ENCODE measurements at places on chromosomes 1 and 21. TPM values are rescaled to one million over a fixed set of nuclear protein-coding genes. Genes with fewer than 3 reads are reported as not detected.

MYCL gene
- 6.1 TPM for total RNA-seq

RNF186 gene
- not detected for total RNA-seq

SAMD13 gene
- total RNA-seq = 6.5 TPM

FCGR2B gene
- 1.1 TPM for total RNA-seq

WNT3A gene
- total RNA-seq = 0.06 TPM

B3GALT5 gene
- 3.1 TPM for total RNA-seq

PSMD4 gene
- 108 TPM for total RNA-seq

- no peaks in the 10 kb centered on the region for H3K27me3 ChIP-seq
- DNase-seq = no peak
- no peaks in the 10 kb centered on the region for H3K36me3 ChIP-seq
- no peak overlapping the region for H3K4me3 ChIP-seq
Observed at GRCh38 chr1:220565670-220566069, 37.7 kb downstream of the MARK1 start.

GRCh38 chr1:18635891-18636595 lies 5.4 kb downstream of the PAX7 start:
- no peak for DNase-seq
- peaks cover 6% of the 10 kb centered on the region for H3K36me3 ChIP-seq
- no peak overlapping the region for H3K27ac ChIP-seq
- H3K4me3 ChIP-seq = no peak overlapping the region
- H3K27me3 ChIP-seq = peaks cover 100% of the 10 kb centered on the region
- H3K4me1 ChIP-seq = peaks cover 38% of the 10 kb centered on the region

DNA sequence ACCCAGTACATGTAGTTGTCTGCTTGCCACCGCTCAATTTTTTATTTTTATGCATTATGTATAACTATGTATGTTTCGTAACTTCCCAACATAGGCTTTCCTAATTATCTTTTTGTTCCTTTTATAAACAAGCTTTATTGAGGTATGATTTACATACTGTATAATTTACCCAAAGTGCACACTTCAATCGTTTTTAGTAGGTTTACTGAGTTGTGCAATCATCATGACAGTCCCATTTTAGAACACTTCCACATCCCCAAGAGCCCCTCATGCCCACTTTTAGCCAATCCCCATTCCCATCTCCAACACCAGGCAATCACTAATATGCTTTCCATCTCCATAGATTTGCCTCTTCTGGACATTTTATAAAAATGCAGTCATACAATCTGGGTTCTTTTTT lies 14.3 kb upstream of the SLC1A7 start:
- no peaks in the 10 kb centered on the region for H3K27me3 ChIP-seq
- no peak for DNase-seq
- H3K4me1 ChIP-seq = no peaks in the 10 kb centered on the region
- H3K36me3 ChIP-seq = no peaks in the 10 kb centered on the region
- no peak overlapping the region for H3K4me3 ChIP-seq

GRCh38 chr1:93641527-93641926 lies 40.1 kb downstream of the BCAR3 start:
- peaks cover 20% of the 10 kb centered on the region for H3K4me1 ChIP-seq
- H3K27ac ChIP-seq = no peak overlapping the region
- no peaks in the 10 kb centered on the region for H3K27me3 ChIP-seq
- DNase-seq = no peak

DNA sequence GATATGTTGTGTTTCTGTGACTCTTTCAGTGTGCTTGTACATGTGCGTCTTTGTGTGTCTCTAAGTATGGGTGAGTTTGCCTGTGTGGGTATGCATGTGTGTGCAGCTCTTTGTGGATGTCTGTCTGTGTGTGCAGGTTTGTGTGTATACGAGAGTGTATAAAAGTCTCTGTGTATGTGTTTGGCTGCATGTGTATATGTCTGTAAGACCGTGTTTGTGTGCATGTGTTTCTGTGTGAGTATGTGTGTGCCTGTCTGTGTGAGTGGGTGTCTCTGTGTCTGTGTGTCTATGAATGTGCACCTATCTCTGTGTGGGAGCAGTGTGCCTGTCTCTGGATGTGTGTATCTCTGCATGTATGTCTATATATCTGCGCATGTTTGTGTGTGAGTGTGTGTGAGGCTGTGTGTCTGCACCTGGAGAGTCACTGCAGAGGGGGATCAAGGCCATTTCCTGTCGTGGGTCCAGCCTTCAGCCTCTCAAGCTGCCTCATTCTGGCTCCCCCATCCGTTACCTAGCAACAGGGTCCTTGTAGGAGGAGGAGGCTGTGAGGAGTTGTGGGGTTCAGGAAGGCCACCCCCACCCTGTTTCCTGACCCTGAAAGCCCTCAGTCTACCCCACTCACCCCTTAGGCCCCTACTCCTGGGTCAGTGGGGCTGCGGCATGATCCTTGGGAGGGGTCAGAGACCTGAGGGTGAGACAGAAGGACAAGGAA lies 10.4 kb downstream of the FGR start:
- H3K4me1 ChIP-seq = peaks cover 12% of the 10 kb centered on the region
- no peak overlapping the region for H3K27ac ChIP-seq
- H3K27me3 ChIP-seq = no peaks in the 10 kb centered on the region
- H3K4me3 ChIP-seq = no peak overlapping the region

DNA sequence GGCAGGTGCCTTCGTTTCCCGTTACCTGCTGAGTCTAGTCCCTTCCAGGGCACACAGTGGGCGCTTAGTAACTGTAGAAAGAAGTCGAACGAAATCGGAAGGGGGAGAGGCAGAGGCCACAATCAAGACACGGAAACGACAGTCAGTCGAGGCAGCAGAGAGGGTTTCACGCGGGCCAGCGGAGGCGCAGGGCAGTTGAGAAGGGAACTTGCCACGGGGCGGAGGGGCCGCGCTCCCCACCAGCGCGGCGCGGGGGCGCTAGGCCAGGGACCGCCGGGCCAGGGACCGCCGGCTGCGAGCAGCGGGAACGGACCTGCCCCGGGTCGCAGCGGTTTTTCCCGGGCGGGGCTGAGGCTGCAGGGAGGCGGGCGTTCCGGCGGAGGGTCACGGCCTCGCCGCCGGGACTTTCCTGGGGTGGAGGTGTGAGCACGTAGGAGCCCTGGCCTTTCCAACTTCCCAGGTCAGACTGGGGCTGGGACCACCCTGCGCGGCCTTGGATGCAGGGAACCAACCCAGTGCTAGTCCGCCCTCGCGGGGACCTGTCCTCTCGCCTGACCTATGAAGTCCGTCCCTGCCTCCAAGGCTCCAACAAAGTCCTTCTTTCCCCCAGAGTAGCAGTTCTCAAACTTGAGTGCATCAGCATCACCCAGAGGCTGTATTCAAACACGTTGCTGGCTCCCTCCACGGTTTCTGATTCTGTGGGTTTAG lies 150.1 kb upstream of the FGGY start:
- DNase-seq = peak; percentile 24
- no peaks in the 10 kb centered on the region for H3K36me3 ChIP-seq
- H3K27me3 ChIP-seq = peaks cover 9% of the 10 kb centered on the region
- no peak overlapping the region for H3K27ac ChIP-seq
- peaks cover 17% of the 10 kb centered on the region for H3K4me1 ChIP-seq

GRCh38 chr1:21573971-21574465 lies 64.8 kb downstream of the ALPL start:
- H3K27me3 ChIP-seq = no peaks in the 10 kb centered on the region
- H3K4me1 ChIP-seq = peaks cover 22% of the 10 kb centered on the region
- H3K4me3 ChIP-seq = no peak overlapping the region
- peak; percentile 59 for DNase-seq
- peaks cover 12% of the 10 kb centered on the region for H3K36me3 ChIP-seq
- peak overlapping the region; percentile 61 for H3K27ac ChIP-seq

- no peaks in the 10 kb centered on the region for H3K36me3 ChIP-seq
- peaks cover 9% of the 10 kb centered on the region for H3K27me3 ChIP-seq
- H3K4me1 ChIP-seq = no peaks in the 10 kb centered on the region
- no peak overlapping the region for H3K4me3 ChIP-seq
- H3K27ac ChIP-seq = no peak overlapping the region
- no peak for DNase-seq
Observed at GRCh38 chr1:161736335-161736969, 13.1 kb upstream of the DUSP12 start.

GRCh38 chr1:170252851-170253579 lies 107.3 kb downstream of the NTMT2 start:
- H3K4me3 ChIP-seq = no peak overlapping the region
- no peaks in the 10 kb centered on the region for H3K36me3 ChIP-seq
- no peak overlapping the region for H3K27ac ChIP-seq
- H3K4me1 ChIP-seq = no peaks in the 10 kb centered on the region

- H3K27ac ChIP-seq = no peak overlapping the region
- H3K27me3 ChIP-seq = no peaks in the 10 kb centered on the region
Observed at GRCh38 chr1:204568576-204569315, 52.5 kb downstream of the MDM4 start.

- peaks cover 24% of the 10 kb centered on the region for H3K36me3 ChIP-seq
- no peak overlapping the region for H3K4me3 ChIP-seq
- no peak overlapping the region for H3K27ac ChIP-seq
- H3K27me3 ChIP-seq = no peaks in the 10 kb centered on the region
Observed at GRCh38 chr1:156033011-156033410, 12.3 kb upstream of the SSR2 start.

DNA sequence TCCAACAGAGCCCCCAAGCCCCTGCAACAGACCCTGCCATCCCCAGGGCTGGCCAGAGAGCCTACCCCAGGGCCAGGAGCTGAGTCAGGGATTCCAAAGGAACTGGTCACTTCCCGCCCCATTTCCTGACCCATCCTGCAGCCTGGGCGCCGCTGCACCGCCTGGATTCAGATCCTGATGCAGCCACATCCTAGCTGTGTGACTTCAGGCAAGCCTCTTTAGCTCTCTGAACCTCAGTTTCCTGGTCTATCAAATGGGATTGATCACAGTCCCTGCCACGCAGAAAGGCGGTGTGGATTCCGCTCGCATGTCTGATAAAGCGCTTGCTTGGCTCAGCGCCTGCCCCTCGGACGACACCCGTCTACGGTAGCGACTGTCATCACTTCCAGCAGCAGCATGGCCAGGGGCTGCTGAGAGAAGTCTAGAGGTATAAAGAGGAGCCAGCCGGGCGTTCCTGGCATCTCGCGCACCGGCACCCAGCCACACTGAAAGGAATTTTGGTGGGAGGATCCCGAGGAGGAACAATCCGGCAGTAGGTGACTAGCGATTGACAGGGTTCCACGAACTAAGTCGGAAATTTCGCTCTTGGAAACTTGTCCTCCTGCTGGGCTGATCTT lies 10.1 kb downstream of the EPHA2 start:
- peaks cover 11% of the 10 kb centered on the region for H3K27me3 ChIP-seq
- no peak overlapping the region for H3K4me3 ChIP-seq
- H3K27ac ChIP-seq = peak overlapping the region; percentile 67
- peaks cover 16% of the 10 kb centered on the region for H3K36me3 ChIP-seq
- no peak for DNase-seq

DNA sequence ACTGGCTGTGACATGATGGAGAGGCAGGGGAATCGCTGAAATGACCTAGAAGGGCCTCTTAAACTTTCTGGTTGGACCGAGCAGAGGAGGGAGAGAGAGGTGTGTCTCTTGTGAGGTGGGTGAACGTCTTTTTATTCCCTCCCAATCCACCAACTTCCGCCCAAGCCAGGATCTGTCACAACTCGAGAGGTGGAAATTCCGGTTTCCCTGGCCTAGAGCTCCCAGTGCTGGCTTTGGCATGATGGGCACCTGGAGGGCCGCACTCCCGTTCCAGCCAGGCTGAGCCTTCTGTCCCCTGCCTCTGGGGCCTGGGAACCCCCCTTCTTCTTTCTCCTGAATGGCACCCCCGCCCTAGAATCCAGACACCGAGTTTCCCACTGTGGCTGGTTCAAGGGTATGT lies at the start of gene SEMA4A:
TSS of gene SEMA4A (plus strand) at position 224 of the 400 bp plus-strand sequence. CDS start 994 bp downstream, outside the sequence.
- H3K4me3 ChIP-seq = no peak within 1 kb of the TSS
- peaks cover 10% of the 10 kb centered on the region for H3K27me3 ChIP-seq
- no peak for DNase-seq
- peaks cover 34% of the 10 kb centered on the region for H3K4me1 ChIP-seq
- H3K27ac ChIP-seq = no peak within 1 kb of the TSS

GRCh38 chr1:29671446-29672356 lies 435.4 kb downstream of the PTPRU start:
- no peaks in the 10 kb centered on the region for H3K36me3 ChIP-seq
- H3K4me1 ChIP-seq = peaks cover 8% of the 10 kb centered on the region
- no peak overlapping the region for H3K4me3 ChIP-seq
- no peak overlapping the region for H3K27ac ChIP-seq
- H3K27me3 ChIP-seq = no peaks in the 10 kb centered on the region

GRCh38 chr1:77134359-77134758 lies 84.9 kb downstream of the PIGK start:
- no peaks in the 10 kb centered on the region for H3K36me3 ChIP-seq
- no peak overlapping the region for H3K4me3 ChIP-seq
- no peaks in the 10 kb centered on the region for H3K4me1 ChIP-seq
- no peak for DNase-seq
- H3K27ac ChIP-seq = no peak overlapping the region

DNA sequence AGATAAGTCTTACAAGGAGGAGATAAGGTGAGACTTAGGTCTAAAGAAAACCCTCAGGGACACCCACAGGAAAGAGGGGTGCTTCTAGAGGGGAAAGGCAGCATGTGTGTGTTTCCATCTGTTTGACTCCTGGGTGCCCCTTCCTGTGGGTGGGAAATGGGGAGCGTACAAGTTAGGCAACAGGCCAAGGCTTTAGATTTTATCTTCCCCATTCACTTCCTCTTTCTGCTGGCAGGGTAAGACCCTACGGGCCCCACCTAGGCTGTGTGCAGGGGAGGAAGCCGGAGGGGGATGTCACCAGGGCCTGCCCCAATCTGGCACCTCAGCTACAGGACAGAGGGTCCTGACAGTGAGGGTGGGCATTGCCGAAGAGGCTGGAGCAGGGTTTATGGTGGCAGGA lies 2.5 kb upstream of the OLIG1 start:
- no peak overlapping the region for H3K4me3 ChIP-seq
- H3K36me3 ChIP-seq = peaks cover 4% of the 10 kb centered on the region
- DNase-seq = no peak
- H3K4me1 ChIP-seq = peaks cover 40% of the 10 kb centered on the region
- H3K27me3 ChIP-seq = peaks cover 69% of the 10 kb centered on the region
- H3K27ac ChIP-seq = no peak overlapping the region

- H3K27me3 ChIP-seq = peaks cover 2% of the 10 kb centered on the region
- H3K4me3 ChIP-seq = no peak overlapping the region
- DNase-seq = no peak
- H3K27ac ChIP-seq = no peak overlapping the region
- H3K4me1 ChIP-seq = peaks cover 22% of the 10 kb centered on the region
Observed at GRCh38 chr1:206538086-206538770, 30.9 kb downstream of the RASSF5 start.

GRCh38 chr21:37072274-37072987 lies 440 bp downstream of the PIGP start:
- no peaks in the 10 kb centered on the region for H3K36me3 ChIP-seq
- peaks cover 14% of the 10 kb centered on the region for H3K4me1 ChIP-seq
- peak overlapping the region; percentile 78 for H3K4me3 ChIP-seq
- H3K27me3 ChIP-seq = no peaks in the 10 kb centered on the region

- no peak overlapping the region for H3K27ac ChIP-seq
- no peaks in the 10 kb centered on the region for H3K27me3 ChIP-seq
- H3K4me1 ChIP-seq = no peaks in the 10 kb centered on the region
- no peak overlapping the region for H3K4me3 ChIP-seq
- H3K36me3 ChIP-seq = no peaks in the 10 kb centered on the region
Observed at GRCh38 chr21:29163341-29164115, 33.1 kb downstream of the MAP3K7CL start.
